ENCODE measurements at places on chromosomes 3 and 15.

GRCh38 chr3:115960799-115961198 is 337.5 kb downstream of the GAP43 start:
- DNase-seq, result no peak

- DNase-seq, result no peak
Observed at GRCh38 chr3:114597012-114597411, 303.2 kb downstream of the TIGIT start.

DNA sequence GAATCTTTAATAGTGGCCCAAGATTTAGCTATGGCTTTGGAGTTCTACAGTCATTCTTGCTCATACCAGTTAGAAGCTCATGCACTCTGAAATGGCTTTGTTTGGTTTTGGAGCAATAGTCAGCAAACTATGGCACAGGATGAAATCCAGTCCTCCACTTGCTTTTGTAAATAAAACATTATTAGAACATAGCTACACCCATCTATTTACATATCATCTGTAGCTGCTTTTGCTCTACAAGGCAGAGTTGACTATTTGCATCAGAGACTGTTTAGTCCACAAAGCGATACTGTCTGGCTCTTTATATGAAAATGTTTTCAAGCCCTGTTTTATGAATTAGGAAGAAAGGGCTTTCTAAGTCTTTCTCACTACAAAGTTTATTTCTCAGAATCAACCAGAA is 716.9 kb downstream of the AGBL1 start:
- DNase-seq, result no peak

DNA sequence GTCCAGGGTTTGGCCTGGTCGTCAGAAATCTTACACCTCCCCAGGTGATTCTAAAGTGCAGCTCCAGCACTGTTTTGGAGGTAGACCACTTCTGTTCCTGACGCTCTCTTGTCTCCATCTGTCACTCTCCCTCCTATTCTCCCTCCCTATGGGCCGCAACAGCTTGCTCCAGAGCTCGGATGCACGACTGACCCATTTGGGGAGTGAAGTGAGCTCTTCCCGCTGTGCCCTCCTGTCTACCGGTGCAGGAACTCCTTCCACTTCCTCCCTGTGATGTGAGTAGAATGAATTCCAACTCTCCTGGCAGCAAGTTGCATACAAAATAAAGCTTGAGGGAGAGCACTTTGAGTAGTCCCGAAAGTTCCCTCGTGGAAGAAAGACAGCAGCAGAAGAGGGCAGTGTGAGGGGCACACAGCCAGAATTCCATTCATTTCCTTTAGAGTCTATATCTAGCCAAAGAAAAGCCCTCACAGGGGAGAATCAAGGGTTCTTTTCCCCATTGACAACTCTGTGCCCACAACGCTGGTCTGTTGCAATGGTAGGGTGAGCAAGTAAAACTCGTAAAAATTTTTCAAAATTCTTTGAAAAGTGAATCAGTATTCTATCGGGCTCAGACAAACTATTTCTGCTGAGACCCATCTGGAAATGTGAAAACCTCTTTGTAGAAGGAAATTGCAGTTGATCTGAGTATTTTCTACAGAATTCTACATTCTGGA is 39.9 kb upstream of the BDH1 start:
- peak; percentile 46 for DNase-seq

- no peak for DNase-seq
Observed at GRCh38 chr15:78075490-78076230, 1.9 kb downstream of the TBC1D2B start.

DNA sequence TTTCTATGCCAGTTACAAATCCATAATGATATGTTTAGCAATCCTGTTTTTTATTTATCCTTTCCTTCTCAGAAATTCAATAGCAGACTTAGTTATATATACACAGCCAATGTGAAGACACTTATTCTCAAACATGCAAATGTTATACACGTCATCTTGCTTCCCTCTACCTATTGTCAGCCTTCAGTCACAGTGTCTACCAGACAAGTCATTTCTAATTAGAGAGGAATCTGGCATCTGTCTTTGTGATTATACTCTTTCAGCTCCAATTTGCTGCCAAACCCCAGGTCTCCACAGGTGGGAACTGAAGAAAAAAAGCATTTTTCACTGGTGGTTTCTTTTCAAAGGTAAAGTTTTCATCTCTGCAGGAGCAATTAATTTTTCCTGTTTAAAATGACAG is 793.1 kb downstream of the AGBL1 start:
- no peak for DNase-seq

- DNase-seq, result no peak
Observed at GRCh38 chr3:120098710-120099109, 4.5 kb upstream of the GSK3B start.

GRCh38 chr15:101391981-101392640 is 97.1 kb upstream of the SNRPA1 start:
- DNase-seq, result no peak

DNA sequence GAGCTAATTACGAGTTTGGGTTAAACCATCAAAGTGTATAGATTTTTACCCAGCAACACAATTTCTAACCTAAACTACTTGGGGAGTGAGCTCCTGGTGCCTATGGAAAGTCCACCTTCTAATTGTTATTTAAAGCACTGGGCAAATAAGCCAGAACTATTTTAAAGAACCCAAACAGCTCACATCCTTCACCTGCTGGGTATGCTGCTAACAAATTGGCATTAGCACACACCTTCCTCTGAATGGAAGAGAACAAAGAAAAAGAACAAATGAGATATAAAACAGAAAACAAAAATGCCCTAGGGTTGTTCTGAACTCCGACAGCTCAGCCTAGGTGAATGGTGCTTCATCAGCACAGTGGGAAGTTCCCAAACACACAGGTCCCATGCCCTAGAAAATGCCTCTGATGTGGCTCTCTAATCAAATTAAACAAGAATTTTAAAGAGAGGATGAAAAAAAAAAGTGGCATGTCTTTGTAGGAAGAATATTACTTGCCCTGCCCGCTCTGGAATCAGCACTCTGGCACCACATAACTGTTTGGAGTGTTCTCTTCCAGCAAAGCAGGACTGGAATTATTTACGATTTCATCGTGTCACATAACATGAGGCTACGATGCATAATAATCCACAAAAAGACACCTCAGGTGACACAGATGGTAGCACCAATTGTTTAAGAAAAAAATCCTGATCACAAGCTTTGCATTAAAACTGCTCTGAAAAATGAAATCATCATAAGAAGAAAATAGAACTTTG is 334.4 kb downstream of the GBE1 start:
- DNase-seq, result no peak

DNA sequence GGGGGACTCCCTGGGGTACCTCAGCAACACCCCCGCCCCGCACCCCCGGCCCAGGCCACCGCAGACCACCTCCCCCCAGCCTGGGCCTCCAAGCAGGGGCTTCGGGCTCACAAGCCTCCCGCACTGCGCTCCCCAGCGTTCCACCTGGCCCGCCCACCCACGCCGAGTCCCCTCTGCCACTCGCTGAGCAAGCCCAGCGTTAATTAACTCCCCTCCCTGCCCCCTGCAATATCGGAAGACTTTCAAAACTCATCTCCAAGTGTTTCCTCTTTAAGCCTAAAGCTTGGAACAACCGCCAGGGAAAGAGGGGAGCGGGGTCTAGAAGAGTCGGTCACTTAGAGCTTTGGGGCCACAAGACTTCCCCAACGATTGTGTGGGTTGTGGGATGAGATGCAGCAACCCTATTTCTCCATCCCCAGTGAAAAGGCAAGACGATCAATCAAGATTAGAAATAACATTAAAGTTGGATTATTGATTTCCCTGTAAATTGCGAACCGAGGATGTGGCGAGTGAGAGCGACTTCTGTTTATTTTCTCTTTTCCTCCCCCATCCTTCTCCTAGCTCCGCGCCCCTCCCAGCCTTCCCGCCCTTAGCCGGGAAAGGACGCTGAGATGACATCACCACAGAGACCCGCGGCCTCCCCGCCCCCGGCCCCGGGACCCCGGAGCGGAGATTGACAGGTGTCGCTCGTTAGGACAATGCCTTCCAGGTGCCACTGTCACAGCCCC is 30.2 kb downstream of the NR2F2 start:
- no peak for DNase-seq
